ENCODE measurements at places on chromosomes 16 and 17.

- no peak for DNase-seq
These were observed 5.6 kb downstream of the CDK10 start for GRCh38 chr16:89691986-89692569.

DNA sequence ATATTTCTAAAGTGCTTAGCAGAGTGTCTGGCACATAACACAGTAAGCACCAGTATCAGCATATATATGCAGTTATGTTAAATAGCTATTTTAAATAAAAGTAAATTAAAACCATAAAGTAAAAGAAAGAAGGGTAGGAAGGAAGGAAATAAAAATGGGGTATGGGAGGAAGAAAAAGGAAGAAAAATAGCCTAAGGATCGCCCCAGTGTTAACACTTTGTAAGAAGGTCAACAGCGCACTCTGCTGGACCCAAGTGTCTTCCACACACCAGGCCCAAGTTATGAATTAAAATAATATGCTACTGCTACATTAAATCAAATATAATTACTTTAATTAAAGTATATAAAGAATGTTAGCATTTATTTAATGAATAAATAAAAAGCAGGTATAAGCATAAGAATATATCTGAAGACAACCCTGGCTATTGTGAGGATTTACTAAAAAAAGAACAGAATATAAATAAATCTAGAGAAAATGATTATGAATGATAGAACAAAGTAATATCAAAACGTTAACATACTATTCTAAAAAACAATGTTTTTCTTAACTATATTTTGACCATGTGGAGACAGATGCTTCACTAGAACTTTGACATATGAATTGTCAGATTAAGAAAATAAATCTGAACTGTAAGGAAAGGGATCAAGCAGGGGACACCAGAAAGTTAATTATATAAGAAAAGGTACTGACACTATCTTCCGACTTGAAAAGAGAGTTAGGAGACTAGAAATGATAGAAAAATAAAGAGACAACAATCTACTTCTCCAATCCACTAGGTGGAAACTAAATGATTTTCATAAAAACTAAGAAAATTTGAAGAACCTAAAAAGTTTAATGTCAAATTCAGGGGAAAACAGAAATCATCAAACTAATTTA is 25.9 kb downstream of the BRIP1 start:
- peak; percentile 47 for DNase-seq

DNA sequence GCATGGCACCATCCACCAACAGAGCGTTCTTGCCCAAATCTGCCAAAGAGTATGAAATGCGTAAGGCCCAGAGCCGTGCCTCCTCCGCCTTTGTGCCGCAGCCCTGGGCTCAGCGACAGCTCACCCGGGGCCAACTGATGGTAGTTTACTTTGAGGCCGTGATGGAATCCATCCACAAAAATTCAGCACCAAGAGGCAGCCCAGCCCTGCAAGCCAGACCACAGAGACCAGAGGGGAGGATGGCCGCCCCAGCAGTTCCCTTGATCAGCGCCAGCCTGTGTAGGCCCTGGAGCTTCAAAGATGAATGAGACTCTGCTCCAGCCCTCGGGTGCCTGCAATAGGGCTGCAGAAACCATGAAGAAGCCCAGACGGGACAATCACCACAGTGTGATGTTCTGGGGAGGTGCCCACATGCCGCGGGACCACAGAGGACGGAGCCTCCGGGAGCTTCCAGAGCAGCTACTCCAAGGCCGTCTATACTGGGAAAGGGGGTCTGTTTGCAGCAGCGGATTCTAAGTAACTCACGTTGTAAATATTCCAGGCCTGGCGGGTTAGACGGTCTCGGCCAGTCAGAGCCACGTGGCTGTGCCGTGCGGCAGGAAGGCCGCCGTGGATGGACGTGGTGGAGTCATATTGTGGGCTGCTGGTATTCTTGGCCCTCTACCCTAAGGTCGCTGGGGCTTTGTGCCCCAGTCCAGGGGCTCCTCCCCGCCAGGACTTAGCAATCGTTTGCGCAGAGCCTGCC is 80.3 kb downstream of the RBFOX3 start:
- DNase-seq, result no peak

DNA sequence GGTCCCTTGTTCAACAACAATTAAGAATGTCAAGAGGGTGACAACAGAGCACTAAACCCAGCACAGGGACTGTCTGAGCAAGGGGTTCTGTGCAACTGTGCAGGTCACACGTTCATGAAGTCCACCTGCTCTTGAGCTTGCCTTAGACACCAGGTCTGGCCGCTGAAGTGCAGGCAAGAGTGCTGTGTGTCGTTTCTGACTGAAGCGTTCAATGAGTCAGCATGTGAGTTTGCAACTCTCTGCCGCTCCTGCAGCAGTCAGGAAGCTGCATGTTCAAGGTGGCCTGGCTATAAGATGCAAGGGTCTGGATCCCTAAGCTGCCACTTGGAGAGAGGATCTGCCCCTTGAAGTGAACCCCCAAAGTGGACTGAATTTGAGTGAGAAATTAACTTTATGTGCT is 332.7 kb upstream of the HSBP1 start:
- no peak for DNase-seq

GRCh38 chr16:31149894-31150890 is at the start of gene PRSS36:
PRSS36 (minus strand) TSS chr16:31150066; CDS start chr16:31150035, 31 bp downstream.
- DNase-seq, result no peak

DNA sequence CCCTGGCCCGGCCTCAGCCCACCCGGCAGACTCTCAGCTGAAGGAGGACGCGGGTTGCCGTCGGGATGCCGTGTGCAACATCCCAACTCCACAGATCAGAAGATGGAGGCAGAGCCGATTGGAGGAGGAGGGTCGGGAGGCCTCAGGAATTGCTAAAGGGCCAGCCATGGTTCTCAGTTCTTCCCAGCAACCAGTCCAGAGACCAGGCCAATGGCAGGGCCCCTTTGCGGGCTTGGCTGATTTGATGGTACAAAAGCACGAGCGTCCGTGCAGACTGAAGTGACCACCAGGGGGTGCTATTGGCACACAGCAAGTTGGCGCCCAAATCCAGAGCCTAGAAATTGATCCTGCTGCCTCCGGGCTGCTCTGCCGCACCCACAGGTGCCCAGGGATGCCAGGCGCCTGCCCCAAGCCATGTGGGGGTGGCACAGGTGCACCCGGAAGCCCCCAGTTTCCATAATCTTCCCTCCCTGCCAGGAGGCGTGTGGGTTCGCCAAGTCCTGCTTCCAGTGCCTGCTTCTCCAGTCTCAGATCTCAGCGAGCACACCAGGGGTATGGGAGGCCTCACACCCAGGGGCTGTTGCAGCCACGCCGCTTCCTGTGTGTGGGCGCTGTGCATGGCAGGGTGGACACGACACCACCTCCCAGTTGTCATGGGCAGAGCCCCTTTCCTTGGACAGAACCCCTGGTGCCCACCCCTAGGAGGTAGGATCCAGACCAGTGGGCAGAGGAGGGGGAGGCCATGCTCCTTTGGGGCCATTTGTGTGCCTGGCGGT is 7.1 kb upstream of the TEX19 start:
- peak; percentile 80 for DNase-seq

DNA sequence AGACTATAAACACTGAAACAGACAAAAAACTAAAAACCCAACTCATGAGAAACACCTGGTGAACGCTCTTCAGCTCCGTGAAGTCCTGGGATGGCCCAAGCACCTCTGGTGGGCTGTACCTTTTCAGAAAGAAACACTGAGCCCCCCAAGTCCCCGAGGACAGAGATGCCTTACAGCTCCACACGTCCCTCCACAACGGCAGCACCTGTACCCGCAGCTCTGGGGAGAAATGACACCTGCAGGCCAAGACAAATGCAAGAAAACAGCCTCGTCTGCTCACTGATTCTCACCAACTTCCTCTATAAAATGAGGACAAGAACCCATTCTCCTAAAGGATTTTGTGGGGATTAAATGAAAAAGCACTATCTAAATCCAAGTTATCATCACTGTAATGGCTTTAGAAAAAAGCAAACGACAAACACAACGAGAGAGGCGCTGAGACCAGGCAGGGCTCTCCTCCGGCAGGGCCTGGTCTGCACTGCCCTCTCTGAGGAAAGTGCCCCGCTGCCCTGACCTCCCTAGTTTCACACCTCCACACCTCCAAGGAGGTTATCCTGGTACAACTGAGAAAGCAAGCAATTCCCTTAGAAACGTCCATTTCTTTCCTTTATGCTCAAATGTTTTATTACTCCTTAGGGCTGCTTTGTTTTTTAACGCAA is 114.9 kb downstream of the ZNF778 start:
- no peak for DNase-seq

DNA sequence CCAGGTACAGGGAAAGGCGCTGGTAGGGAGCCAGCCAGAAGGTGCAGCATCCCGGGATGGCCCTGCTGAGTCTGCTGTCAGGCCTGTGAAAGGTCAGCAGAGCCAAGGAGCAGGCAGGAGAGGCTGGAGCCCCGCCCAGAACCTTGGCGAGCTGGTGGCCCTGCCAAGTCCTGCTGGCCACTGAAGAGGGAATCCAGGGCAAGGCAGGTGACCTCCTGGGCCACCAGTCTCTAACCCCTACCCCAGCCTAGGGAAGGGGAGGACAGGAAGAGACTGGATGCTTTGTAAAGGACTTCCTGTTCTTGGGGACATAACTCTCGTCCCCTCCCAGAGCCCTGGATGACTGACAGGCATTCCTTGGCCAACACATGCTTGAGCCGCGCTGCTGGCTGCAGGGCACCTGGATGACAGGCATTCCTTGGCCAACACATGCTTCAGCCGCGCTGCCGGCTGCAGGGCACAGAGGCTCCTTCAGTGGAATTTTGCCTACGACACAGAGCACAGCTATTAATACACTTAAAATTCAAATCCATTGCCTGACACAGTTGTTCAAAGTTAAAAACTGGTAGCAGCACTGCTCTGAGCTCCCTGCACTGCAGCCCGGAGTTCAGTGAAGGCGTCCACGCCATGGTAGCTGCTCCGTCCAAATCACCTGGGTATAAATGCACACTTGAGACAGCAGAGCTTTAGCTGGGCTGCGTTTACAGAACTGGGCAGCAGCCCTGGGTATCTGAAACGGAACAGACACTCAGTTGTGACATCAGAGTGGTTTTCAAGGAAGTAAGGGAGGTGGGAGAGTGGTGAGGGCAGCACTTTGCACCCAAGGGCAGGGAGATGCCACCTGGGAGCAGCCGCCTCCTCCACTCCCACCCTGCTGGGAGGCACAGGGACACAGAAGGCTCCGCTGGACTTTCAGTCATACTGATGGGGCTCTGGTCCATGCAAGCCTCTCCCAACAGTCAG is 2.0 kb upstream of the BRICD5 start:
- no peak for DNase-seq
